Adipocyte (in vitro differentiated cells): ENCODE measurements at places on chromosomes 5 and 9.
A peak's percentile ranks its signal among the peaks of the same experiment; 100 is the strongest.

- no peak for DNase-seq
These were observed 133.9 kb downstream of the GRIA1 start for GRCh38 chr5:153624451-153624765.

- DNase-seq, result peak; percentile 2
These were observed 148.5 kb downstream of the EPB41L4A start for GRCh38 chr5:112270299-112271293.

- DNase-seq, result no peak
These were observed 95.9 kb upstream of the FCN2 start for GRCh38 chr9:134784577-134785305.

GRCh38 chr9:97567894-97568202 is 65.3 kb downstream of the TSTD2 start:
- DNase-seq, result no peak

DNA sequence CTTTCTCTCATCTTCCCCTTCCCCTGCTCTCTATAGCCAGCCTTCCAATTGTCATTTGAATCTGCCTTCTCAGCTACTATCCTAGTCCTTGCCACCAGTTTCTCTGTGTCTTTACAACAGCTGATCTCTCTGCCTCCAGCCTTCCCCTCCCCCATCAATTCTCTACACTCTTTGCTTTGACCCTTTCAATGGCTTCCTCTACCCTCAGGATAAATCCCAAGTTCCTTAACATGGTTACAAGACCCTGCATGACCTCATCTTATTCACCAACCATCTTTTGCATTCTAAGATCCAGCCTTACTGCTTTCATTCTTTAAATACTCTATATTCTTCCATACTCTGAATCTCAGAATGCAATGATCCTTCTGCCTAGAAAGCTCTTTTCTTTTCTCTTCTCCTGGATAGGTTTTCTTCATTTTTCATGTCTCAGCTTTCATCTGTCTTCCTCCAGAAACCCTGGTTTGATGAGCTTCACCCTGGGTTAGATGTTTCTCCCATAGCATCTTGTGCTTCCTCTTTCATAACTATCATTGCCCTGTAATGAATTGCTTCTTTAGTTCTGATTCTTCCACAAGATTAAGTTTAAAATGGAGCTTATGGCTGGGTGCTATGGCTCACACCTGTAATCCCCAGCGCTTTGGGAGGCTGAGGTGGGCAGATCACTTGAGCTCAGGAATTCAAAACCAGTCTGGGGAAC is 58.6 kb upstream of the ZSWIM6 start:
- DNase-seq, result no peak

GRCh38 chr5:161403121-161403520 is 143.4 kb downstream of the GABRB2 start:
- no peak for DNase-seq

GRCh38 chr9:114499528-114499927 is 5.7 kb downstream of the WHRN start:
- no peak for DNase-seq

- no peak for DNase-seq
These were observed 6.1 kb downstream of the C7 start for GRCh38 chr5:40915341-40915926.

DNA sequence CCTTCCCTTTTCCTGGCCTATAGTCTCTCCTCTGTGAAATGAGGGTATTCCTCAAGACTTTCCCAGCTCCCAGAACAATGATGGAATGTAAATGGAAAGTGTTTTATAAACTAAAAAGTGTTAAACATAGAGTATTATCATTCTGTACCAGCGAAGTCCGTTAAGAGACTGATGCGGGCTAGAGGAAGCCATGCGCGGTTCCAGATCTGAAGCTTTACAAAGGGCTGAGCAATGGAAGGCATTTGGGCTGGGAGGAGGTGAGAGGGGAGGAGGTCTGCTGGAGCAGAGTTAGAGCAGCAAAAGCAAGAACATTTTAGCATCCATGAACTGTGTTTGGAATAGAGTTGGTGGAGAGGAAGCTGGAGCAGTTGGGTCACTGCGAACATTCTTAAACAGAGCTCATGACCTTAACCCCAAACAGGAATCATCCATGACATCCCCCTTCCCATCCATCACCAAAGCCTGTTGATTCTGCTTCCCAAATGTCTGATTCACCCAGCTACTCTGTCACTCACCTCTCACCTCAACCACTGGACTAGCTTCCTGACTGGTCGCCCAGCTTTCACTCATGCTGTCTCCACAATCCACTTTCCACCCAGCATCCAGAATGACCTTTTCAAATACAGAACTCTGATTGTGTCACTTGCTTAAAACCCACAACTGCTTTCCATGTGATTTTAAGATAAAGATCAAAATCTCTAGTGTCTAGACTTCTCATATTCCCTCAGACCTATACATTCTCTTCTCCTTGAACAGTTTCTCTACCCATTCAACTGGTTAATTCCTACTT is 37.1 kb downstream of the CDK5RAP2 start:
- peak; percentile 28 for DNase-seq
